ENCODE measurements at places on chromosomes 7 and 10.

GRCh38 chr7:73622909-73623797 lies 1.2 kb downstream of the MLXIPL start:
- no peak for DNase-seq

- no peak for DNase-seq
Observed at GRCh38 chr7:51456431-51457060, 139.9 kb upstream of the COBL start.

GRCh38 chr7:132500727-132501440 lies 75.4 kb downstream of the PLXNA4 start:
- no peak for DNase-seq

- DNase-seq, result no peak
Observed at GRCh38 chr7:107450970-107451369, 18.9 kb upstream of the GPR22 start.

DNA sequence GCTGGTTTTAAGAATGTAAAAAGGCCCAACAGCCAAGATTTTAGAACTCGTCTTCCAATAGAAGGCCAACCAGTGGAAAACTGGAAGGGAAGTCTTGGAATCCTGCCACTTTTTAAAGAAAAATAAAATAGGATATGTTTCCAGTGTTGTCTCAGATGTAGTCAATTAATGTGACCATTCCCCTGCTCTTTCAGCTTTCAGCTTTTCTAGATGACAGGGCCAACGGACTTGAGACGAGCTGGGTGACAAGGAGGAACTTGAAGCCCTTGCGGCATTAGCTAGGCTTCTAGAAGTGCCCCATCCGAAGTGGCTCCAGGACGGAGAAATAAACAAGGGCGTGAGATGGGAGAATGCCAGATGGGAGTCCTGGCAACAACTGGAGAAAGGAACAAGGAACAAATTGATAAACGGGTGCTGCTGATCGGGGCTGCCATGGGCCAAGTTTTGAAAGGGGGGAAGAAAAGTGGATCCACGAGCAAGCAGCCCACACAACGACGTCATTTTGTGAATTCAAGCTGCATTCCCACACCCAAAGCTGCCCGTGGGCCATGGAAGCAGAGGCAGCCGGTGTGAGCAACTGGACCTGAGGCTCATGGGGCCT lies 42.3 kb downstream of the CTBP2 start:
- no peak for DNase-seq

GRCh38 chr10:28367929-28368484 lies 65.1 kb upstream of the MPP7 start:
- DNase-seq, result no peak

DNA sequence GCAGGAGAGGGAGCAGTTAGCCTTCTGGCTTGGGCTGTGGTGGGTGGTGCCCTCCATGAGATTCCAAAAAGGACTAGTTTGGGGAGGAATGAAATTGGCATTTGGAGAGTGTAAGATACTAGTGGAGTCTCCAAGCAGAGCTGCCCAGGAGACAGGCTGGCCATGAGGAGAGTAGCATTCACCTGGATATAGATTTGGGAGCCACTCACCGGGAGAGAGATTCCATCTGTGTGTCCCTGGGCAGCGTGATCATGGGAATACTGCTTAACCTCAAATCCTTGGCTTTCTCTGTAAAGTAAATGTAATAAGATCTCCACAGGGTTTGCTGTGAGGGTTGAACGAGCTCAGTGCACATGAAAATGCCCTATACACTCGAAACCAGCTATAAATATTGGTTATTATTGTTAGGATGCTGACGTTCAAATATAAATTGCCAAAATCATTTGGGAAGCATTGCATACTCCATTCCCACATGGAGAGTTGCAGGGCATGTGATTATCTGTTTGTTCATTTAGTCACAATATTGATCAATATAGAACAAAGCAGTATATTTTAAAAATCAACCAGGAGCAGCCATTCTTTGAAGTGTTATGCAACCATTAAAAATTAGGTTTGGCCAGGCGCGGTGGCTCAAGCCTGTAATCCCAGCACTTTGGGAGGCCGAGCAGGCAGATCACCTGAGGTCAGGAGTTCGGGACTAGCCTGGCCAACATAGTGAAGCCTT lies 143.7 kb downstream of the CUX1 start:
- DNase-seq, result no peak

GRCh38 chr7:137933270-137934017 lies 68.4 kb downstream of the CREB3L2 start:
- no peak for DNase-seq

DNA sequence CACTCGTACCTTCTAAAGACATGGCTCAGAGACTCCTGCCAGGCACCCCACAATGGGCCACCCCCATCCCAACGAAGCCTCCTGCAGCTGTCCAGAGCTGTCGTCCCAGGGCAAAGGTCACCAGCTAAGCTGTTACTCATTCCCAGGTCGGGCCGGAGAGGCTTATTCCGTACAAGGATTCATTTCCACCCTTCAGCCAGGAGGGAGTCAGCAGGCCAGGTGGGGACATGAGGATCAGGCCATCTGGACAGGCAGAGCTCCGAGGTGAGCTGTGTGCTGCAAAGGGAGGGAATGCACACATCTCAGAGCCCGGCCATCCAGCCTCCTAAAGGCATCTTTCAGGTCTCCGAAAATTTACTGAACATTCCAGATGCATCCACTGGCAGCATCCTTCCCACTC lies 63.9 kb upstream of the NANOS1 start:
- no peak for DNase-seq

GRCh38 chr7:117875566-117875965 lies 2.3 kb upstream of the CTTNBP2 start:
- DNase-seq, result no peak

DNA sequence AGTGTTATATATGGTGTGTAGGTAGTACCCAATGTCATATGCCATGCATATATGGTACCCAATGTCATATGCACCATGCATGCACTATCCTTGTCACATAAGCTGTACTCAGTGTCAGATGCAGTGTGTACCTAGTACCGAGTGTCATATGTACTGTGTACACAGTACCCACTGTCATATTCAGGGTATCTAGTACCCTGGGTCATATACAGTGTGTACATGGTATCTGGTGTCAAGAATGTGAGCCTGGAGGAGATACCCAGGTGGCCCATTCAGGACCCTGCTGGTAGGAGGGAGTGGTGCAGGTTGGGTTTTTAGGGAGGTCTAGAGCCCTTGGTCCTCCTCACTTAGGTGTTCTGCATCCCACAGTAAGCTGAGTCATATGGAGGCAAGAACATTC lies 1.8 kb downstream of the ZMYND11 start:
- peak; percentile 46 for DNase-seq

- DNase-seq, result no peak
Observed at GRCh38 chr7:108328174-108328651, 128.0 kb downstream of the NRCAM start.

DNA sequence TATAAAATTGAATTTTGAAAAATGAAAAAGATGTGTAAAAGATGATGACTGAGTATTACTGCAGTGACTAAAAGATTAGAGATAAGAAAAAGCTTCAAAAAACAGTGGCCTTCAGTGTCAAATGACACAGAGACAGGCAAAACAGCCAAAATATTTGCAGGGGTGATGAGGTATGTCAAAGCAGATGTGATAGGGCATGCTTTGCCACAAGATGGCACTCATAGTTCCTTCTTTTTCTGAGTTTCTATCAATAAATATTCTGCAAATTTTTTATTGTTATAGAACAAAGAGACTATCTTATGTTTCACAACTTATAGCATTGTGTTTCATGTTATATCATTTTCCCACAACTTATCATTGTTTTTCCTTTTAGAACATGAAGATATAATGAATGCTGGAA lies 344.1 kb upstream of the HPS1 start:
- no peak for DNase-seq

- DNase-seq, result no peak
Observed at GRCh38 chr7:45944058-45944457, 23.0 kb upstream of the IGFBP3 start.

DNA sequence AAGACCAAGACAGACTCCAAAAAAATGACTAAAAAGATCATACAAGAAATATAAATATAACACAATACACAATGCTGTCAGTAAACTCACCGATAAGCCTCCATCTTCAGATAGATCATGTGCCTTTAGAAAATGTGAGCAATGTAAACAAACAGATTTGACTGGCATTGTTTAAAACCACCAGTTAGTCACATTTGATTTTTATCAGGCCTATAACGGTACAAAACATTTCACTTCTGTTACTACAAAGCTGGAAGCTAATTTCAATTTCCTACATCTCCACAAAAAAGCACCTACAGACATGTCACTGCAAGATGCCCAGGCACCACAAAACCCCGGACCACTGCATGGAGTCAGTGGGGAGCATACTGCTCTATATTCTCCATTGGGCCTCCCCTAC lies 18.9 kb downstream of the SGMS1 start:
- DNase-seq, result no peak

- no peak for DNase-seq
Observed at GRCh38 chr7:6367701-6368211, 80.0 kb downstream of the DAGLB start.

DNA sequence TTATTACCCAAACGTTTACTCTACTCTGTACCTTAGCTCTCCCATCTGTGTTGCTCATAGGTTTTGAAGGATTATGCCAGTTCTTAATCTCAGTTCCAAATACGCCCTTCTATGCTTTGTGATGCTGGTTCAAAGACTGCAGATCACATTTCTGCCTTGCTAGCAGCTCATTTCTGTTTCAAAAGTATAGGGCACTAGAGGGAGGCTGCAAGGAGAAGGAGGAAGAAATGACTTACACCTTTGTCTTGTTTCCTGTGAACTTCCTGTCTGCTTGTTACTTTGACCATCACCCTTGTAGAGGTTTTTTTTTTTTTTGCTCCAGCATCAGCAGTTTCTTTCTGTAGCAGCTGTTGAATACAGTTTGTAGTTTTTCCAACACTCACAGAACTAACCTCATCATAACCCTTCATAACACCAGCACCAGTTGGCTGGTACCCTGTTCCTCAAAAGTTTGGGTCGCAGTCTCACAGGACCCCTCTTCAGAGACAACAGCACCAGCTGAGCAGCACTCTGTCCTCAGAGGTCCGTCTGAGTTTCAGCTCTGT lies 16.5 kb downstream of the SLK start:
- no peak for DNase-seq
